Temporal lobe (tissue), 4 donors: ENCODE measurements at places on chromosomes 7 and 10. TPM values are rescaled to one million over a fixed set of nuclear protein-coding genes. Genes with fewer than 3 reads are reported as not detected.

PPP2R2D gene
- 43.0 TPM for total RNA-seq

ANLN gene
- 12.8 TPM for total RNA-seq

PHYHIPL gene
- 18.9 TPM for total RNA-seq

TMEM184A gene
- total RNA-seq: not detected

SYT15 gene
- 0.49 TPM for total RNA-seq

SFMBT2 gene
- 10.1 TPM for total RNA-seq

SPDYE5 gene
- total RNA-seq: not detected

HMX3 gene
- total RNA-seq: not detected

JCAD gene
- 15.5 TPM for total RNA-seq

PDE1C gene
- 21.1 TPM for total RNA-seq
